ENCODE measurements at places on chromosomes 5 and 9. TPM values are rescaled to one million over a fixed set of nuclear protein-coding genes. Genes with fewer than 3 reads are reported as not detected.

DNA sequence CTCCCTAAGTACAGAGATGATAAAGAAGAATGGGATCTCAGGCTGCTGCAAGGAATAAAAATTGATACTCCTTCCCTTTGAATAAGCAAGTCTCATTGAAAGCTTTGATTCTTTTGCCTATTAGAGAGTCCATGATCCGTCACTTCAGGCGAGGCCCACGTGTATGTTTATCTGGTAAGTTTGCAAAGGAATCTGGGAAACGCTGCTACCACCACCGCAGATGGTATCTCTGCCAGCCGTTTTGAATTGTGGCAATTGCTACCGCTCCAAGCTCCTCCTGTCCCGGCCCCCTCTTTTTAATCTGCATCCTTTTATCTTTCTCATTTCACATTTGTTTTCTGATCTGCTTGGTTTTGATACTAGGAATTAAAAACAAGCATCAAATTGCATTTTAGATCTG is 42.9 kb upstream of the GRIA1 start:
- DNase-seq, result no peak

DNA sequence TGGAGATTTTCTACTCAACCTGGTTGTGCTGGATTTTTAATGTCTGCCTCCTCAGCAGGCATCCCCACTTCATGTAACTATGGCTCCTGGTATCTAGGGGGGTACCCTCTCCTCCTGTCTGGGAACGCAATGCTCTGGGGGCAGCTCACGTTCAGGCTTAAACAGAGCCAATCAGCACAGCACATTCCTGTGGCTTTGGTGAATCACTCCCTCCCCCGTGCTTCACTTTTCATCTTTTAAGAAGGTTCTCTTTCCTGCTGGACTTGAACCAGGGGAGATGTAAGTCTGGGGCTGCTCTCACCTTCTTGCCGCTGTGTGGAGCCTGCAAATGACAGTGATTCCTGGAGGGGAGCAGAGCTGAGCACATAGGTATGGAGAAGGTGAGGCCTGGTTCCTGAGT is 101.2 kb downstream of the MSX2 start:
- DNase-seq, result no peak

DNA sequence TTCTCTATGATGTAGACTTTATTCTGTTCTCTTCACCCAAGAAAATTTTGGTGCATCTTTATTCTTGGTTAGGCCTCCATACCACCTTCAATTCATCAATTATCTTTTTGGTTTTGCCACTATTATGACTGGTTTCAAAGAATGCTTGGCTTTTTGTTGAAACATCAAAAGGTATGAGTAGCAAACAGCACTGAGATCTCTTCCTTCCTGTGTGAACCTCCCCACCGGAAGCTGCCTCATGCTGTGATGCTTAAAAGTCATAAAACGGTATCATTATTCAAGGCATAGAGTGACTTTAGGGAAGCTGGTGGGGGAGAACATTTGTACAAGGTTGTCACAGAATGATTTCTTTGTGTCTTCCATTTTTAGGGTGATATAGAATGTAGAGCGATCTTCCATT is 70.6 kb downstream of the IQGAP2 start:
- DNase-seq, result no peak

DNA sequence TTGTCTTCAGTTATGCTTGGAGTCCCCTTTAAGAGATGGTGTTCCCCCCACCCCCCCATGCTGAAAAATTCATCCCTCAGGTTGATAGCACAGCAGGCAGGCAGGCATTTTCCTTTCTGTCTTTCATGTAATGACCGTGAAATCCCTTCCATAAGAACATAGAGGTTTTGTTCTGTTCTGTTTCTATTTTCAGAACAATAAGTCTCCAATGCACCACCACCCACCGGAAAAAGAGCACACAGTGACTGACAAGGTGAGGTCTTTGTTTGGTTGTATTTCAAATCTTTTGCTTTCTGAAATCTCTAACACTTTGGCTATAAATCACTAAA is 52.4 kb downstream of the DMRT2 start:
- DNase-seq, result no peak

GRCh38 chr9:97359147-97359546 is 51.7 kb downstream of the CCDC180 start:
- DNase-seq, result no peak

- DNase-seq, result no peak
These were observed 5.5 kb downstream of the OTULIN start for GRCh38 chr5:14669975-14670374.

GRCh38 chr9:116592970-116593369 is 94.1 kb upstream of the TRIM32 start:
- DNase-seq, result no peak

- DNase-seq, result no peak
These were observed 9.3 kb downstream of the DNAJC18 start for GRCh38 chr5:139430015-139430414.

GRCh38 chr5:101728933-101729332 is 567.2 kb downstream of the SLCO4C1 start:
- DNase-seq, result no peak

- no peak for DNase-seq
These were observed 86.9 kb upstream of the TMEM161B start for GRCh38 chr5:88355490-88356050.

DNA sequence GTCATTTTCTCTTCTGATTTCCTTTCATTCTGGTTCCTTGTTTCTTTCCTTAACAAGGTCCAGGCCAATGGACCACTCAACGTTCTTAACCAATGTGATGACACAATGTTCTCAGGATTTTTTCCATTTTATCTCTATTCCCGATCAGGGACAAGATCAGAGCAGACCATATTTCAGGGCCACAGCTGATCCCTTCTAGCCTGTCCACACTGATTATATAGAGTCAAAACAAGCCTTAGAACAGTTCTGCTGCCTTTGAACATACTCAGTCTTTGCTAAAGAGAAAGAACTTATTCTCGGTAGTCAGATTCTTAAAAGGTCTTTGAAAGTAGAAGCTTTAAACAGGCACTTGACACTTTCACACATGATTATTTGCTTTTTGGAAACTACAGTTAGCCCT is 188.4 kb downstream of the ADAMTSL1 start:
- DNase-seq, result no peak

DNA sequence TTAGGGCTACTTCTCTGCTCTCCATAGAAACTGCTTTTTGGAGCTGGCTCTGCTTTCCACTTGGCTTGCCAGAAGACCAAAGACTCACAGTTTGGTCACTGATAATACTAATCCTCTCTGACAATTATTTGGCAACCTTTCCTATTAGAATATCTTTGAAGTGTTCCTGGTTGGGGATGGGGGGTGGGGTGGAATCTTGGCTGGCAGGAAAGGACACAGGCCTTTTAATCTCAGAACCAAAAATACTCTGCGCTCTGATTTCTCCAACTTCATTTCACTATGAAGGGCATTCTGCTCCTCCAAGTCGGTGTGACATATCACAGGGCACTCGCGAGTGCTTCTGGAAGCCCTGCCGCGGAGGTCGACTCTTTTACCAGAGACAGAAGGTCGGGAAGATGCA is 1329.0 kb upstream of the WWC1 start:
- no peak for DNase-seq

DNA sequence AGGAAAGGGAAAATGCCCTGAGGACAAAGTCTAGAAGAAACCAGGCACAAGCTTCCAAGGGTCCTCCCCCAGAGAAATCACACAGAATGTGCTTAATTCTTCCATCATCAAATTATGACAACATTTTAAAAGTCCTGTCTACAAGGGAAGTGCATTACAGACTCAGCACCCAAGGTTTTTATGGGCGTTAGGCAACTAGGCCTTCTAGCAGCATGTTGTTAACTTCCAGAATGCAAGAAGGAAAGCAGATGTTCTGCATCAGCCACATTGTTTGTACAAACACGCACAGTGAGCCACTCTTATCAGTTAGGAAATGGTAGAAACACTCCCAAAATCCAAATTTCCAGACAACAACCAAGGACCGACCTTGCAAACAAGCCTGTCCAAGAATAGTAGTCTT is 26.5 kb downstream of the SMC5 start:
- no peak for DNase-seq

DNA sequence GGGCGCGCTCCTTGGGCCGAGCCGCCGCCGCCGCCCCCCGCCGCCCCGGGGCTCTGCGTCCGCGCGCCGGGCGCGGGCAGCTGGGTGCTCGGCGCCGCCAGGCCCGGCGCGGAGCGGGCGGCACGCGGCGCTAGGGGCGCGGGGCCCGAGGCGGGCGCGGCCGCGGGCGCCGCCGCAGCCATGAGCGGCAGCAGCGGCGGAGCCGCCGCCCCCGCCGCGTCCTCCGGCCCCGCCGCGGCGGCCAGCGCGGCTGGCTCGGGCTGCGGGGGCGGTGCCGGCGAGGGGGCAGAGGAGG is 351 bp downstream of the TRIO start:
- DNase-seq, result no peak

The CDHR2 gene
- total RNA-seq, result not detected

GRCh38 chr5:172758077-172758833 is 12.7 kb downstream of the DUSP1 start:
- no peak for DNase-seq

All from skin of body (tissue), 3 donors.